Effector memory CD4-positive, alpha-beta T cell (primary cell): ENCODE measurements at places on chromosomes 7 and 10.

- no peak for DNase-seq
These were observed 154.8 kb downstream of the ARHGAP12 start for GRCh38 chr10:31773749-31774298.

DNA sequence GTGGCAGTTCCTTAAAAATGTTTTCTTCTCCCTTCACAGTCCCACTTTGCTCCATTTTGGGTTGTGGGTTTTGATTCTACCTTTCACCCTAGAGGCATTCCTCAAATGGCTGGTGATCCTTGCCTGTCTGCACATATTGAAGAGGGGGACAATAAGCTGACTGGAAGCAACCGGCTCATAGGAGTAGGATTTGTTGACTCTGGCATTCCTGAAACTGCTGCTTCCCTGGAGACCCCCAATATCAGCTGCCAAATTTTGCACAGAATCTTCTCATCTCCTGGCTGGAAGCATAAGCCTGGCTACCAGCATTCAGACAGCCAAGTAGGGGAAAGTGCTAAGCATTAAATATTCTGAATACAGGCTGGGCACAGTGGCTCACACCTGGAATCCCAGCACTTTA lies 53.7 kb downstream of the KIF5B start:
- DNase-seq: no peak

DNA sequence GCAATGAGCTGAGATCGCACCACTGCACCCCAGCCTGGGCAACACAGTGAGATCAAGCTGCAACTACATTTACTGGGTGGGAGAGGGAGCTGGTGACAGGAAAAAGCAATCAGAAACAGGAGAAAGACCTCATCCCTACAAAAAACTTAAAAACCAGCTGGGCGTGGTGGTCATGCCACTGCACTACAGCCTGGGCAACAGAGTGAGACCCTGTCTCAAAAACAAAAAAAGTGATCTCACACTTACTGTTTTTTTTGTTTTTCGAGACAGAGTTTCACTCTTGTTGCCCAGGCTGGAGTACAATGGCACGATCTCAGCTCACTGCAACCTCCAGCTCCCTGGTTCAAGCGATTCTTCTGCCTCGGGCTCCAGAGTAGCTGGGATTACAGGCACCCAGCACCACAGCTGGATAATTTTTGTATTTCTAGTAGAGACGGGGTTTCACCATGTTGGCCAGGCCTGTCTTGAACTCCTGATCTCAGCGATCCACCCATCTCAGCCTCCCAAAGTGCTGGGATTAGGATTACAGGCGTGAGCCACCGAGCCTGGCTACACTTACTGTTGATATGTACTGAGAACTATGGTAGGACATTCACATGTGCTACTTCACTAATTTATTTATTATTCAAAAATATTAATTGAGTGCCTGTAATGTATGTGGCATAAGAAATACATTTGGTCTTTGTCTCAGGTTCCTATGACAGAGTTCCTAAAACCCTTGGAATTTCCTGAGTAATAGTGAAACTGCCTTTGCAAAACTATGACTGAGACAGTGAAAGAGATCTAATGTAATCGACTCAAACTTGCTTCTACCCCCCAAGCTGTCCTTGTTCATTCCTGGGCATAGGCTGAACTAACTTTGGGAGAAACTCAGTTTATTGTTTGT lies 27.7 kb upstream of the NRBF2 start:
- no peak for DNase-seq

DNA sequence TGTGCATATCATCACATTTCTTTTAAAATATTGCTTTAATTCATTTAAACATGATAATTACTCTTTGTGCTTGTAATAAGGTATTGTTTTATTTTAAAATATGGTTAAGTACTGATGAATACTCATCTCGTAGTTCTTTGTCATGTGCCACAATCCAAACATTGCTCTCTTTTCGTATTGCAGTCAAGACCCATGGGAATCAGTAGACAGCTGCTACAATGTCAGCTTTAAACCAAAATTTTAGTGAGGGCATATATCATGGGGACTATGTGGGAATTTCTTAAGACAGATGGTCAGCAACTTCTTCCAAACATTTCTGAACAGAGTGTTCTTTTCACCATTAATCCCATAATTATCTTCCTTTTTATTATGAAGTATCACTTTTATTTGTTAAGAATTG lies 77.2 kb upstream of the FZD1 start:
- no peak for DNase-seq

DNA sequence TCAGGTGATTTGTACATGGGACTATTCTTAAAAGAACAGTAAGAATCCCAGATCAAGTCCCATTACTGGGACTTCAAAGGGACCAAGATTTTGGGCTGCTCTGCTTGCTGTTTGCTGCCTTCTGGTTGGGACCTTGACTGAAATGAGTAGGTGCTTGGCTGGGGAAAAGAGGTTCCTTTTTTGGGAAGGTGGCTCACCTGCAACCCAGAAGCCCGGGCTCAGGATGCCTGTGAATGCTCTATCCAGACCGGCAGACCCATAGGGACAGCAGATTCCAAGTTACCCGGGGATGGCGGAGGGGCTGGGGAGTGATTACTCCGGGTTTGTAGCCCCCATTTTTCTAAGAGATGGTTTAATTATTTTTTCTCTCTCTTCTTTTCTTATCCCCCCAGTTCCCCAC lies 104.0 kb downstream of the CPXM2 start:
- no peak for DNase-seq

- DNase-seq: no peak
These were observed 42.8 kb upstream of the ZRANB1 start for GRCh38 chr10:124899151-124899550.

DNA sequence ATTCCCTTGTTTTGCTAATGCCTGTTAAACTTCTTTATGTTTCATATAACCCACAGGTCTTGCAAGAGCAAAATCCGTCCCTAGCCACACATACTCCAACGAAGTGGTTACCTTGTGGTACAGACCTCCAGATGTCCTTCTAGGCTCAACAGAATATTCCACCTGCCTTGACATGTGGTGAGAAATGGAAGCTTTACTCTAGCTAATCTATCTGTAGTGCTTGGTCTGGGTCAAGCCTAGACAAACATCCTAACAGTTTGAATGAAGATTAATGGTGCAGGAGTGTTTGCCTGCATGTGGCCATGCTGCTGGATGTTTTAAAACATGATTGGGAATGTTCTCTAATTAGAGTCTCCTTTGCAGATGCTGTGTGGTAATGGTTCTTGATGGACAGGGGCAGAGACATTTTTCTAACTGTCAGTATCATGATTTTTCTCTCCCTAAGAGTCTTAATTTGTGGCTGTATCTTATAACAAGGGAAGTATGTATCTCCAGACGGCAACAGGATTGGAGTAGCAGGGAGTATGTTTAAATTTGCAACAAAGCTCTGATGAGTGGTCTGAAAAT lies 308.5 kb upstream of the FZD1 start:
- no peak for DNase-seq

DNA sequence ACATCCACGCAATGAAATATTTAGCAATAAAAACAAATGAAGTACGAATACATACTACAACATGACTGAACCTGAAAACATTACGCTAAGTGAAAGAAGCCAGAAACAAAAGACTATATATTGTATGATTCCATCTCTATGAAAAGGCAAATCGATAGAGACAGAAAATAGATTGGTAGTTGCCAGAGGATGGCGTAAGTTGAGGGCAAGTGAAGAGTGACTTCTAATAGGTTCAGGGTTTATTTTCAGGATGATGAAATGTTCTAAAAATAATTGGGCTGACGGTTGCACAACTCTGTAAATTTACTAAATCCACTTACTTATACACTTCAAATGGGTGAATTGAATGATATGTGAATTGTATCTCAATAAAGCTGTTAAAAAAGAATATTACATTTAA lies 39.5 kb upstream of the TECTB start:
- no peak for DNase-seq

- no peak for DNase-seq
These were observed 101.2 kb downstream of the NRP1 start for GRCh38 chr10:33233221-33233620.

GRCh38 chr7:136303162-136303561 lies 326.0 kb upstream of the MTPN start:
- DNase-seq: no peak

DNA sequence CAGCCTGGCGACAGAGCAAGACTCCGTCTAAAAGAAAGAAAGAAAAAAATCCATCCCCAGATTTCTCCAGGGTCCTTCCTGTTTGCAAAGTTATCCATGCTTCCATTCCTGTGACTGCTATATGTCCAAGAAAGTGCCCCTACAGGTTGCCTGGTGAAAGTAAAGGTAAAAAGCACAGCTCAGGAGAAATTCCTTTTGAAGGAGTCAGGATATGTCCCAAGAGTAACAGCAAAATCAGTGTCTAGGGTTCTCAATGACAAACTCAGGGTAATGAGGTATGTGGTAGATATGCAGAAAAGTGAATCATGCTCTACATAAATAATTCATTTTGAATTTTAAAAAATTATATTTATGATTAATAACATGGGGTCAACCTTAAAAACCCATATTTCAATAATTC lies 91.5 kb downstream of the CTTNBP2 start:
- DNase-seq: no peak

GRCh38 chr7:44930921-44931320 lies 45.6 kb upstream of the PURB start:
- no peak for DNase-seq

- DNase-seq: no peak
These were observed 974.8 kb downstream of the SORCS3 start for GRCh38 chr10:105615715-105616365.

DNA sequence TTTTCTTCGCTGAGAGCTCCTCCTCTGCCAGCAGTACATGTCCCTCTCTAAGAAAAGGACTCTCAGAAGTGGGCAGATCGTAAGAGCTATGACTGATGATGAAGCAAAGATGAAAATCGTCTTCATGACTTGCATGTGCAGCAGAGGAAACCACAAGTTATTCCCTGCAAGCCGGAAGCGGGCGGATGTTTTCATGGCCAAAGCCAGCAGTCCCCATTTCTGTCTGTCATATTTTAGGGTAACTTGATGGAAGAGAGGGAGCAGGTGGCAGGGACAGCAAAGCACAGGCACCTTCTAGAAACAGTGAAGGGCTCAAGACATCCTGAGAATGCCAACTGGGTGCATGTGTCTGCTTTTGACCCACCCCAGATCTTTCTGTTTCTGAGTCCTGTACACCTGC lies 19.9 kb downstream of the KLF6 start:
- DNase-seq: no peak

DNA sequence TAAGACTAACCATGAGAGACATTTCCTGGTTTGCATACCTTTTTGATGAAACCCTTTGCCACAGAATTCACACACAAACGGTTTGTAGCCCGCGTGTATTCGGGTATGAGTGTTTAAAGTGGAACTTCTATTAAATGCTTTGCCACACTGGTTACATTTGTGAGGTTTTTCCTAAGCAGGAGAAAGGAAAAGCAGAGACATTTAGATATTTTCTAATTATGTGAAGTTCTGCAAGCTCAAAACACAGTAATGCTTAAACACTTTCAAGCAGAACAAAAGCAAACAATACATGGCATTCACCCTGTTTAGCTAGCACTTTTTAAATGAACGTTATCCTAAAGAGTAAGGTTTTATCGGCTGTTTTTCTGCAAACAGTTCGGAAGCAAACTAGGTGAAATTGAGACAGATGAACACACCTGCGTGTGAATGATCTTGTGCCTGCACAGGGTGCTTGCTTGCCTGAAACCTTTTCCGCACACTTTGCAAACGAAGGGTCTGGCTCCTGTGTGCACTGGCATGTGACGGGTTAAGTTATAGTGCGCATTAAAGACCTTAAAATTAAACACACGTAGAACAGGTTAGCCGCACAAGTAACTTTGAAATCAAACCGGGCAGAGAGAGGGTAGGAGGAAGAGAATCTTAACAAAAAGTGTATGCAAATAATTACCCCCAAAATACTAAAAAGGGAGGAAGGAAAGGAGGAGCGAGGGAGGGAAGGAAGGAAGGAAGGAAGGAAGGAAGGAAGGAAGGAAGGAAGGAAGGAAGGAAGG lies 1.6 kb downstream of the FEZF1 start:
- no peak for DNase-seq

DNA sequence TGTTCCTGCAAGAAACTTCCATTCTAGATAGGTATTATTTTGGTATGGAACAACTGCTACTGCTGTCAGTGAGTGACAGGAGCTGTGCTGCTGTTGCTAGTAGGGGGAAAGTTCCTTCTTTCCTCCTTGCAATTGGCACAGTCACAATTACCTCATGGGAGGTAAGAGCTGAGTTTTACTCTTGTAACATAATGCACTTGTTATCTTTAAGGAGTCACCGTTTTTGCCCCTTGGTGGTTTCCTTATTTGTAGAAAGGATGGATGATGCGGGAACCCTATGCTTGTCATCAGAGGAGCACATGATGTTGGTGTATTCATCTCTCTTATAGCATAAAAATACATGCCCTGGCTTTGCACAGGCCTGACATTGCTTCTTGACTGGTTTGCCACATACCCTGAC lies 234.7 kb upstream of the NPY start:
- DNase-seq: no peak

GRCh38 chr7:2124604-2125345 lies 108.0 kb downstream of the MAD1L1 start:
- DNase-seq: no peak

DNA sequence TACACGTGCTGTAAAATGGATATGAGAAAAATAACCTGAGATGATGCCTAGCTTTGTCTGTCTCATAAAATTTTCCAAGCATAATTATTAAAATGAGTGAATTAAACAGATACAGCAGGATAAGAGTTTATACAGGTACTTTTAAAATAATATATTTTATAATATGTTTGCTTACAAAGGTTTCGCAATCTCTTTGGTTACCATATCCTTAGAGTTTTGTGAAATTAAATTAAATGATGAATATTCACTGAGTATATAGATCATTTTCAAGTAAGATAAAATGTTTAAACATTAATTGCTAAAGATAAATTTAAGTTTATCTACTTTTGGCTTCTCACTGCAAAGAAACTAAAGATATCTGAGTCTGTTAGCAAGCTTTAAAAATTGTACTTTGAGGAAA lies 11.4 kb downstream of the SHTN1 start:
- no peak for DNase-seq

DNA sequence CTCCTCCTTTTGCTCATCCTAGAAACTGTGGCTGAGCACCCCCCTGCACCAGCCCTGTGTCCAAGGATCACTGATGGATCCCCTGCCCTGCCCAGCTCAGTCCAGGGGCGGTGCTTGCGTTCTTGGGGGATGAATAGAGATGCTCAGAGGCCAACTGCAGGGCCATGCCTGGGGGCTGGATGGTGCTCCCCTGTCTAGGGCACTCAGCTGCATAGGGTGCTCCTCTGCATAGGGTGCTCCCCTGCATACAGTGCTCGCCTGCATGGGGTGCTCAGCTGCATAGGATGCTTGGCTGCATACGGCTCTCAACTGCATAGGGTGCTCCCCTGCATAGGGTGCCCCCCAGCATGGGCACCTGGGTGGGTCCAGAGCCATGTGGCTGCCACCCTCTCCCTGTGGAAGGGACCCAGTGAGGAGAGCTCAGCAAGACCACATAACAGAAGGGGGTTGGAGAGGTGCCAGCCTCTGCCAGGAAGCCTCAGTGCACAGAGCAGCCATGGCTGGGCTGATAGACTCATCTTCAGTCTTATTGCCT lies 95.0 kb downstream of the BMS1 start:
- no peak for DNase-seq

DNA sequence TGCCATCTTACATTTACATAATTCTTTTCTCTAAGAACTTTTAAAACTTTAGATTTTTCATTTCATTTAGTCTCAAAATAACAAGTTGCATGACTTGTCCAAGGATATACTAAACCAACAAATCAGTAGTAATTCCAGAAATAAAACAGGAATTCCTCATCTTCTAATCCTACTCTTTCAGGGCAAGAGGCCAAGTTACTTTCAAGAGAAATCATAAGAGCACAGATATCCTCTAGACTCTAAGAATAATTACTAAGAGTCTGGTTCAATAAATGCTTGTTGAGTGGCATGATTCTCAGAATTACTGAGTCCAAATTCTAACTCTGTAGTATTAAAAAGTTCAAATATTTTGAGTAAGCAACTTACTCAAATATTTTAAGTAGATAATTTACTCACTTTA lies 12.9 kb downstream of the PDZD8 start:
- DNase-seq: no peak
